Spinal cord (tissue), 10 donors: ENCODE measurements at places on chromosomes 4 and X. TPM values are rescaled to one million over a fixed set of nuclear protein-coding genes. Genes with fewer than 3 reads are reported as not detected.

Gene ARHGAP36
- 56.6 TPM for total RNA-seq

DNA sequence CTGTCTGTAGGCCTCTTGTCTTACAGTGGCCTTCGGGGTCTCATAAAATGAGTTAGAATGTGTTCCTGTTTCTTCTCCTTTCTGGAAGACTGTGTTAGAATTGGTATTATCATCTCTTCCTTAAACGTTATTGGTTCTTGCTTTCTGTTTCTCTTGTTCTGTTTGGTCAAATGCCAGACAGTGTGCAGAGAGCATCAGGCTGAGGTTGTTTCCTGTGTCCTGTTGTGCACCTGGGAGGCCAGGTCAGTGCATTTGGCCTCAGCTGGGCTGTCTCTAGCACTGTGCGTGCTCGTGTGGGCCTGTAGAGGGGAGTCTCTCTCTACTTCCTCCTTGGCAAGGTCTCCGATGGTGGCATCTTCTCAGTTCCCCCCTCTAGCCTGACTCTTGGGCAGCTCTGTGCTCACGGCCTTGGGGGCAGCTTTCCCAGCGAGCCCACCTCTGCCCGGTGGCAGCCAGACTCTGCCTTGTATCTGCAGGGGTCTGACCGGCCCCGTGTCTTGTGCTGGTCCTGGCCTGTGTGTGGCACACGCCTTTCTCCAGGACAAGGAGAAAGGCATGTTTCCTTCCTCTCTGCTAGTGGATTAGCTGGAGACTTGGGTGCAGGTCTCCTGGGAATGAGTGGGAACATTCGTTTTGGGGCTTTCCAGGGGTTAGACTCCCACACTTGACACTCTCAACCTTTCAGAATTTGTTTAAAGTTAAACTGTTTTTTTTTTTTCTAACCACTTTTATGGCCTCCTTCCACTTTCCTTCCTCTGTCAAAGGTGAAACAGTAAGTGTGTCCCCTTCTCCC is 62.3 kb downstream of the FAM193A start:
- peaks cover 27% of the 10 kb centered on the region for H3K36me3 ChIP-seq
- H3K27me3 ChIP-seq: no peaks in the 10 kb centered on the region
- no peak for DNase-seq
- H3K4me1 ChIP-seq: peaks cover 38% of the 10 kb centered on the region

DNA sequence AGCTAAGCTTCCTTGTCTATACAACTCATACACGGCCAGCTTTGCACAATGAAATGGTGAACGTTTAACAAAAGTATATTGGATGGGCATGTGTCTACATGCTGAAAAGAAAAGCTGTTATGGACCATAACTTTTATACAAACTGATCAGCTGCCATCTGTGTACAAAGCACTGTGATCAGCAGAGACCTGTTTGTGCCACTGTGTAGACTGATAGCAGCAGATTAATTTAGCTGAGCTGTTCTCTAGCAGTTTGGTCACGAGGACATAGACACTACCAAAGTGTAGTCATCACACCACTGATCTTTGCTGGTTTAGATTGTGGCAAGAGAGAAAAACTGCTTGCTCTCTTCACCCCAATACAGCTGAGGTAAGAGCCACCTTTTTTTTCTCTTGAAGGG is 124.5 kb downstream of the RAPGEF2 start:
- no peak overlapping the region for H3K4me3 ChIP-seq
- no peaks in the 10 kb centered on the region for H3K36me3 ChIP-seq
- H3K27me3 ChIP-seq: no peaks in the 10 kb centered on the region

- no peak overlapping the region for H3K4me3 ChIP-seq
- H3K4me1 ChIP-seq: no peaks in the 10 kb centered on the region
- no peaks in the 10 kb centered on the region for H3K36me3 ChIP-seq
- H3K27ac ChIP-seq: no peak overlapping the region
- H3K27me3 ChIP-seq: peaks cover 14% of the 10 kb centered on the region
- no peak for DNase-seq
Observed at GRCh38 chrX:16039363-16039762, 84.0 kb upstream of the GRPR start.

- no peak overlapping the region for H3K4me3 ChIP-seq
- H3K27me3 ChIP-seq: no peaks in the 10 kb centered on the region
- DNase-seq: no peak
Observed at GRCh38 chr4:184392748-184393559, 81.4 kb downstream of the IRF2 start.

DNA sequence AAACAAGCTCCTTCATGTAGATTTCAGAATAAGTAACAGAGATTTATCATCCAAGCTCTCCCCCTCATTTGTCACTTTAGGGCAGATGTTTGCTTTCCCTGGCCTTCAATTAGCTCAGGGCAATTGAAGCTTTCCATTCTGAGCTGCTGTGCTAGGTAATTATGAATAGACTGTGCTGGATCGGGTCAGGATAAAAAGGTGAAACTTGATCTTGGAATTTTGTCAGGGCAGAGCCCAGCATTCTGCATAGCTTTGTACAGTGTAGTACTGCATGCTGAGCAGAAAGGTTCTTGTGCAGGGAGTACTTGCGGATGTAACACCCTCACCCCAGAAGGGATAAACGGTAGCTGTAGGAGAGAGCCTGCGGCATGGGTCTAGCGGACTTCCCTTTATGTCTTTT is 64.0 kb upstream of the CLDN34 start:
- H3K36me3 ChIP-seq: no peaks in the 10 kb centered on the region
- no peak overlapping the region for H3K27ac ChIP-seq
- H3K4me3 ChIP-seq: no peak overlapping the region
- H3K27me3 ChIP-seq: no peaks in the 10 kb centered on the region
- no peak for DNase-seq

Gene TLR10
- total RNA-seq: 1.9 TPM

- no peak for DNase-seq
- no peaks in the 10 kb centered on the region for H3K36me3 ChIP-seq
- no peak overlapping the region for H3K4me3 ChIP-seq
- H3K27me3 ChIP-seq: no peaks in the 10 kb centered on the region
- H3K27ac ChIP-seq: no peak overlapping the region
- peaks cover 2% of the 10 kb centered on the region for H3K4me1 ChIP-seq
Observed at GRCh38 chrX:18666614-18667013, 5.3 kb downstream of the RS1 start.

- H3K27ac ChIP-seq: no peak overlapping the region
- H3K4me3 ChIP-seq: no peak overlapping the region
- peaks cover 3% of the 10 kb centered on the region for H3K4me1 ChIP-seq
- DNase-seq: no peak
Observed at GRCh38 chr4:152258804-152259708, 276.8 kb downstream of the FBXW7 start.

GRCh38 chr4:67684839-67685531 is 16.0 kb downstream of the UBA6 start:
- no peaks in the 10 kb centered on the region for H3K36me3 ChIP-seq
- no peaks in the 10 kb centered on the region for H3K4me1 ChIP-seq
- H3K4me3 ChIP-seq: no peak overlapping the region
- H3K27me3 ChIP-seq: no peaks in the 10 kb centered on the region
- no peak overlapping the region for H3K27ac ChIP-seq
- no peak for DNase-seq

GRCh38 chr4:149884529-149885181 is 69.0 kb upstream of the IQCM start:
- H3K27me3 ChIP-seq: no peaks in the 10 kb centered on the region
- no peak overlapping the region for H3K4me3 ChIP-seq
- DNase-seq: no peak
- H3K4me1 ChIP-seq: no peaks in the 10 kb centered on the region

DNA sequence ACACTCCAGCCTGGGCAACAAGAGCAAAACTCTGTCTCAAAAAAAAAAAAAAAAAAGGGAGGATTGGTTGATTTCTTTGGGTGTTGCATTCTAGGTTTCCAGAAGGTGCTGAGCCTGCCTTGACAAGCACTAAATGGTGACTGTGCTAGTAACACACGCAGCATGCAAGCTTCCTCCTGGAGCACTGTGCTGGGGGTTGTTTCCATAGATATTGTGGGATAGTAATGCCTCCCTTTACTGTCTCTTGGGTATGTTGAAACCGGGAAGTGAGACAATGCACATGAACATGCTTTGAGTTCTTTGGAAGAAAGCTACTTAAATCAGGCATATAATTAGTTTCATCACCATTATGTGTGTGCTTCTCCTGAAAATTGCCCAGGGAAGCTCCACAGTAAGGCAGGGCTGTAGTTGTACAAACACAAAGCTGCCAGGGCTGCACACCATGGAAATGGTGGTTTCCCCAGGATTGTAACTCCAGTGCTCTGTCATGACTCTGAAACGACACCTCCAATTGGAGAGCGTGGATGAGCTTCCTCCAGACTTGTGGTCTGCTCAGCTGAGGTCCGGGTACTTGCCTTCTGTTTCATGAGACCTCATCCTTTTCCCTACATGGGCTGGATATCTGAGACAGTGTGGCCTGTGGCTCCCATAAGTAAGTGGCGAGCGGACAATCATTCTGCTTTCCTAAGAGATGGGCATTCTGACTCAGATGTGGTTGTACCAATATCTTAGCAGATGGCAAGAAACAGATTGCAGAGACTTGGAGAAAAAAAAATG is 31.5 kb upstream of the STOX2 start:
- H3K36me3 ChIP-seq: no peaks in the 10 kb centered on the region
- no peaks in the 10 kb centered on the region for H3K27me3 ChIP-seq
- no peak overlapping the region for H3K27ac ChIP-seq
- H3K4me1 ChIP-seq: peaks cover 12% of the 10 kb centered on the region
